SJSA1 (cell line): ENCODE measurements at places on chromosomes 16 and 17.

DNA sequence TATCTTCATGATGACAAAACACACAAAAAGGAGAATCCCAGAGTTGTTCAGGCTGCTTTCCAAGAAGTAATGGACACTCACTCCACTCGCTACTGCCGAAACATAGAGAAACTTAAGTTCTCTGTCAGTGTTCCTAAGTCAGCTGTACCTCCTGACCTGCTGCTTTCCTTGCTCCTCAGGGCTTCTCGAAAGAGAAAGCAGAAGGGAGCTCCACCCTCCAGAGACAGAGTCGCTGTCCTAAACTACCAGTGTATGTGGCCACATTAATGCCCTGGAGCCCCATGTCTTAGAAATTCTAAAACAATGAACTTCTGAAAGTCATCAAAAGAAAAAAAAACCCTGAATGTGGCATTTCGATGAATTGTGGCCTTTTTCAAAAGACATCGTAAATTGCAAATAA lies 390.8 kb upstream of the MON1B start:
- no peak for DNase-seq
- no peak overlapping the region for H3K27ac ChIP-seq
- H3K4me3 ChIP-seq, result no peak overlapping the region
- no peaks in the 10 kb centered on the region for H3K27me3 ChIP-seq

- H3K4me3 ChIP-seq, result no peak overlapping the region
- no peak overlapping the region for H3K27ac ChIP-seq
- H3K4me1 ChIP-seq, result no peaks in the 10 kb centered on the region
- no peaks in the 10 kb centered on the region for H3K36me3 ChIP-seq
- H3K27me3 ChIP-seq, result 0 out of 2 replicates have a peak, but pooled peaks cover 9% of the 10 kb centered on the region
- no peak for DNase-seq
Measured at GRCh38 chr16:19431636-19432340, 14.1 kb downstream of the TMC5 start.

GRCh38 chr16:890716-891352 lies 80.0 kb downstream of the LMF1 start:
- H3K4me3 ChIP-seq, result no peak overlapping the region
- no peak overlapping the region for H3K27ac ChIP-seq
- DNase-seq, result no peak
- no peaks in the 10 kb centered on the region for H3K36me3 ChIP-seq
- H3K4me1 ChIP-seq, result no peaks in the 10 kb centered on the region
- no peaks in the 10 kb centered on the region for H3K27me3 ChIP-seq

DNA sequence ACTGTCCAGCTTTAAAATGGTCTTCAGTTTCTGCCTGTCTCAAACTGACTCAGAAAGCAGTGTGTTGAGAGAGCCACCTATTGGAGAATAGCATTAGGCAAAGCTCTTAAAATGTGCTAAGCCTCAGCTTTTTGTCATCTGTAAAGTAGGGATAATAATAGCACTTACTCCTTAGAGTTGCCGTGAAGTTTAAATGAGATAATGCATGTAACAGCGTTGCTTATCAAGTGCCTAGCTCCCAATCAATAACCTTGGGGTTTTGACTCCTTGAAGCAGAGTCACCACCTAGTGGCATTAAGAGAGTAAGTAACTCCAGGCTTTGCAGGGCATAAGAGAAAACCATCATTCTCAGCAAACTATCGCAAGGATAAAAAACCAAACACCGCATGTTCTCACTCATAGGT lies 163.3 kb downstream of the HS3ST2 start:
- H3K4me1 ChIP-seq, result no peaks in the 10 kb centered on the region
- no peak overlapping the region for H3K27ac ChIP-seq

DNA sequence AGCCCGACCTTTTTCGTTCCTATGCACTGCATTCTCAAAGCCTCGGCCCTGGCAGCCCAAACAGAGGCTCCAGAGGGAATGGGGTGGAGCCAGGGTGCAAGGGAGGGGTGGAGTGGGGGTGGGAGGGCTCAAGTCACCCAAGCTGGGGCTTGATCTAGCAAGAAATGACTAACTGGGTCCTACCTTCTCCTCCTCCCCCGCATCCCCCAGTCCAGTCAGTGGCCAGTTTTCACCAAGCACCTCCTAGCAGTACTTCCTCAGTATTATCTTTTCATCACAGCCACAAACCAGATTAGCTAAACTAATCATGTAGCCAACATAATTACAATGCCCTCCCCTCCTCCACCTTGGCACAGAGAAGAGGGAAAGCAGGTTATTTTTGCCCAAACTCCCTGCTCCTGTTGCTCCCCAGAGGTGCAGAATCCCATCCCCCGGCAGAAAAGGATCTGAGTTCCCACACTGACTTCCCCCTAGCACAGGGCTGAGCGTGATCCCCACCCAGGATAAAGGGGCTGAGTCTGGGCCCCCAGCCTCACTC lies 2.2 kb downstream of the JUP start:
- no peak overlapping the region for H3K27ac ChIP-seq
- H3K4me3 ChIP-seq, result no peak overlapping the region
- H3K27me3 ChIP-seq, result 0 out of 2 replicates have a peak, but pooled peaks cover 2% of the 10 kb centered on the region
- no peak for DNase-seq

GRCh38 chr16:84218176-84218823 lies 21.5 kb downstream of the KCNG4 start:
- no peak for DNase-seq
- no peaks in the 10 kb centered on the region for H3K36me3 ChIP-seq
- H3K4me3 ChIP-seq, result no peak overlapping the region
- H3K27me3 ChIP-seq, result no peaks in the 10 kb centered on the region

DNA sequence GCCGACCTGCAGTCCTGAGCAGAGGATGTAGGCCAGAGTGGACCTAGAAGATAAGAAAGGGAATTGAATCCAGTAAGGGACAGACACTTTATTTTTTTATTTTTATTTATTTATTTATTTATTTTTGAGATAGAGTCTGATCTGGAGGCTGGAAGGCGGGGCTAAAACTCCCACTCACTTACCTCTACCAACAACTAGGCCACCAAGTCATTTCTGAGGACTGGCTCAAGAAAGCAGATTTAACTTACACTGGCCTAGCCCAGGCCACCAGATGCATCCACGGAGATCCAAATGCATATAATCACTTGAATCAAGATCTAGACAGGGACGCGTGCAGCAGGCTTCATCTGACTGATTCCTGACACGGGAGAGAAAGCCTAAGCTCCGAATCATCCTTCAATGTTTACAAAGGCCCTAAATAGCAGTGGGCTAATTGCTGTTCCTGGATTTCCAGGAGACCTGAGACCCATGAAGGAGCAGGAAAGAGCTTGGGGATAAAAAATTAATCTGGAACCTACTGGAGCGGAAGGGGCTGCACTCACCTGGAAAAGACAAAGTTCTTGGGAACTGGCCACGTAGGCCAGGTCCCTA lies 1.1 kb upstream of the ALOX12 start:
- no peak for DNase-seq
- H3K36me3 ChIP-seq, result peaks cover 13% of the 10 kb centered on the region
- H3K4me1 ChIP-seq, result no peaks in the 10 kb centered on the region
- no peak overlapping the region for H3K27ac ChIP-seq
- no peaks in the 10 kb centered on the region for H3K27me3 ChIP-seq

GRCh38 chr16:22098405-22099255 lies 6.3 kb downstream of the VWA3A start:
- no peaks in the 10 kb centered on the region for H3K27me3 ChIP-seq
- H3K4me3 ChIP-seq, result no peak overlapping the region
- no peaks in the 10 kb centered on the region for H3K4me1 ChIP-seq
- H3K27ac ChIP-seq, result no peak overlapping the region
- DNase-seq, result peak; percentile 40

DNA sequence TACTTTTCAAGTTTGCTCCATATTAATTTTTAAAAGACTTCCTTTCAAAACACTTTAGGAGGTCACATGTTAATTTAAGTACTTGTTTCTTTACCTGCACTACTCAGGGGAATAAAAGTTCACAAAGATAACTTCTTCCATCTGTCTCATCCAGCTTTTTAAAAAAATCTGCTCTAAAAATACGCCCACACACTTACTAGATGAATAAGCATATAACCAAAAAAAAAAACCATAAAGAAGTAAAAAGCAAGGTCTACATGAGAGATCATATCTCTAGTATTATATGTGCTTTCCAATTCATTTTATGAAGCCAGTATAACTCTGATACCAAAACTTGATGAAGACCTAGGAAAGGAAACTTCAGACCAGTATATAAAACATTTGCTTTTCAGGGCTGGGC lies 17.2 kb downstream of the SKAP1 start:
- H3K36me3 ChIP-seq, result no peaks in the 10 kb centered on the region
- no peak overlapping the region for H3K4me3 ChIP-seq
- no peak for DNase-seq
- no peak overlapping the region for H3K27ac ChIP-seq
- H3K27me3 ChIP-seq, result peaks cover 85% of the 10 kb centered on the region
- no peaks in the 10 kb centered on the region for H3K4me1 ChIP-seq

DNA sequence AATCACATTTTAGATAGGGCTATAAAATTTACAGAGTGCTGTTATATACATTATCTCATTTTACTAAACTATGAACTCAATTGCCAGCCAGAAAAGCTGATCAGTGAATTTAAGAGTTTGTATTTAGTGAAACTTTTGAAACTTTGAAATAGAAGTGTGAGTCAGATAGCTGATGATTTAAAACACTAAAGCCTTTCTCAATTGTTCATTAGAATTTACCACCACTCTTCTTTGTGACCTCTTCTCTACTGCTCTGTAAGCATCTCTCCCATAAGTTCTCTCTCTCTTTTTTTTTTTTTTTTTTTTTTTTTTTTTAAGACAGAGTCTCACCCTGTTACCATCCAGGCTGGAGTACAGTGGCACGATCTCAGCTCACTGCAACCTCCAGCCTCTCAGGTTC lies 43.7 kb downstream of the GOSR1 start:
- H3K36me3 ChIP-seq, result peaks cover 47% of the 10 kb centered on the region
- DNase-seq, result no peak
- peaks cover 20% of the 10 kb centered on the region for H3K4me1 ChIP-seq
- no peaks in the 10 kb centered on the region for H3K27me3 ChIP-seq
- H3K4me3 ChIP-seq, result no peak overlapping the region

- no peak overlapping the region for H3K4me3 ChIP-seq
- H3K36me3 ChIP-seq, result no peaks in the 10 kb centered on the region
- peaks cover 13% of the 10 kb centered on the region for H3K4me1 ChIP-seq
Measured at GRCh38 chr17:6257336-6257735, 177.6 kb downstream of the AIPL1 start.

DNA sequence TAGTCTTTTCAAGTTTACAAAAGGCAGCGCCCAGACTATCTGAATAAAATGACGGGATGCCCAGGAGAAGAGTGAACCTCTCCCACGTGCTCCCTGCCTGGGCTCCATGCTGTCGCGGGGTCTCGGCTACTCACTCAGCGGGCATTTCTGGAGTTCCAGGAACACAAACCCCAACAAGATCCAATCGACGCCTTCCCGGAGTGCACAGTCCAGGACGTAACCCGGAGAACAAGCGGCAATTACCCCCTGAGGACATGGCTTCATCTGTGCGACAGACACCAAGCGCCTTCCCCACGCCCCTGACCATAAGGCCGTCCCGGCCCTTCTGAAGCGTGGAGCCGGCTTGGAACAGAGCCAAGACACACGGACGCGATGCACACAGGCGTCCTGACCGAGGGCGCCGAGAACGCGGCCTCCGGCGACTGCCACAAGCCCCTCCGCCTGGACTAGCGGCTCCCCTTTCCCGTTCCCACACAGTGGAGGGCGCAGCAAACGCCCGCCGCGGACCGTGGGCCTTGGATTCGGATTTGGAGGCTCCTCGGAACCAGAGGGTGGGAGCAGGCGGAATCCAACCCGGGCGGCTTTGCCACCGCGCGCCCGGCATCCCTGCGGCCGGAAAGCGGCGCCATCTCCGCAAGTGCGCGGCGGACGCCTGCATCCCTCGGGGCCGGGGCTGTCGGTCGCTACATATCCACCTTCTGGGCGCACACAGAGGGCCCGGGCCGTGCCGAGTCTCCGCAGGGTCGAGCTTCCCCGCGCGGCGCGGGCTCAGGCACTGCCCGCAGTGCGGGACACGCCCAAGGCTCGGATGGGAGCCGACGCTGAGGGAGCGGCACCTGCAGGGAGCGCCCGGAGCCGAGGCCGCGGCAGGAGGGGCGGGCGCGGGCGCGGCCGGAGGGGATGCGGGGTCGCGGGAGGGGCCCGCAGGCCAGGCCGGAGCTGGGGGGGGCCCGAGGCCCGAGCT lies 725 bp downstream of the ABCA3 start:
- peak; percentile 30 for DNase-seq
- peaks cover 18% of the 10 kb centered on the region for H3K4me1 ChIP-seq
- H3K36me3 ChIP-seq, result no peaks in the 10 kb centered on the region
- H3K4me3 ChIP-seq, result peak overlapping the region; percentile 25

DNA sequence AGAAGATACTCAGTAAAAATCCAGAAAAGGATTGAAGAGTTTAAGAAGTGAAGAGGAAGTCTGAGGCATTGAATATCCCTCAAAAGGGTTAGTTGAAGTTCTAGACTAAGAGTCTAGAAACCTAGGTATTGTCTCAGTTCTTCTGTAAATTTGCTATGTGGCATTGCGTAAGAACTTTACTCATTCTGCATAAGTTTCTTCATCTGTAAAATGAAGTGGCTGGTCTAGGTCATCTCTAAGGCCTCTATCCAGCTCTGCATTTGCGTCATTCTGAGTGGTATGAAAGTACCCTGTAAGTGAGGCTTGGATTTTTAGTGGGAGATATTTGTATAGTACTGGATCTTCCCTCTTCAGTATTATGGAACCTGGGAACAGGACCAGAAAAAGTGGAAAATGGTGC lies 130.2 kb downstream of the MYO1D start:
- H3K27me3 ChIP-seq, result no peaks in the 10 kb centered on the region
- no peaks in the 10 kb centered on the region for H3K36me3 ChIP-seq
- no peak overlapping the region for H3K27ac ChIP-seq
- DNase-seq, result no peak

- H3K36me3 ChIP-seq, result no peaks in the 10 kb centered on the region
- H3K4me3 ChIP-seq, result no peak overlapping the region
- no peak for DNase-seq
- H3K4me1 ChIP-seq, result no peaks in the 10 kb centered on the region
- no peaks in the 10 kb centered on the region for H3K27me3 ChIP-seq
Measured at GRCh38 chr17:14760212-14760611, 459.3 kb downstream of the HS3ST3B1 start.

- no peaks in the 10 kb centered on the region for H3K36me3 ChIP-seq
- H3K4me3 ChIP-seq, result no peak overlapping the region
- H3K27me3 ChIP-seq, result no peaks in the 10 kb centered on the region
- no peak for DNase-seq
Measured at GRCh38 chr16:15490123-15490711, 55.8 kb downstream of the BMERB1 start.

GRCh38 chr16:50859628-50860360 lies 117.9 kb downstream of the CYLD start:
- no peak overlapping the region for H3K4me3 ChIP-seq
- no peaks in the 10 kb centered on the region for H3K27me3 ChIP-seq
- DNase-seq, result no peak

DNA sequence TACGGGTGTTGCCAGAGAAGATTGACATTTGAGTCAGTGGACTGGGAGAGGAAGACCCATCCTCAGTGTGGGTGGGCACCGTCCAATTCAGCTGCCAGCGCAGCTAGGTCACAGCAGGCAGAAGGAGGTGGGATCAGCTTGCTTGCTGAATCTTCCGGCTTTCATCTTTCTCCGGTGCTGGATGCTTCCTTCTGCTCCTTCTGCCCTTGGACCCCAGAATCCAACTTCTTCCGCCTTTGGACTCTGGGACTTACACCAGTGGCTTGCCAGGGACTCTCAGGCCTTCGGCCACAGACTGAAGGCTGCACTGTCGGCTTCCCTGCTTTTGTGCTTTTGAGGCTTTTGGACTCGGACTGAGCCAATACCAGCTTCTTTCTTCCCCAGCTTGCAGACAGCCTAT lies 46.1 kb upstream of the RPL38 start:
- H3K27ac ChIP-seq, result no peak overlapping the region
- no peaks in the 10 kb centered on the region for H3K4me1 ChIP-seq

GRCh38 chr17:67280279-67280678 lies 35.3 kb upstream of the HELZ start:
- no peaks in the 10 kb centered on the region for H3K27me3 ChIP-seq
- DNase-seq, result no peak
- H3K36me3 ChIP-seq, result no peaks in the 10 kb centered on the region
- no peaks in the 10 kb centered on the region for H3K4me1 ChIP-seq
- H3K27ac ChIP-seq, result no peak overlapping the region
- no peak overlapping the region for H3K4me3 ChIP-seq
